ENCODE measurements at places on chromosomes 4 and X.

DNA sequence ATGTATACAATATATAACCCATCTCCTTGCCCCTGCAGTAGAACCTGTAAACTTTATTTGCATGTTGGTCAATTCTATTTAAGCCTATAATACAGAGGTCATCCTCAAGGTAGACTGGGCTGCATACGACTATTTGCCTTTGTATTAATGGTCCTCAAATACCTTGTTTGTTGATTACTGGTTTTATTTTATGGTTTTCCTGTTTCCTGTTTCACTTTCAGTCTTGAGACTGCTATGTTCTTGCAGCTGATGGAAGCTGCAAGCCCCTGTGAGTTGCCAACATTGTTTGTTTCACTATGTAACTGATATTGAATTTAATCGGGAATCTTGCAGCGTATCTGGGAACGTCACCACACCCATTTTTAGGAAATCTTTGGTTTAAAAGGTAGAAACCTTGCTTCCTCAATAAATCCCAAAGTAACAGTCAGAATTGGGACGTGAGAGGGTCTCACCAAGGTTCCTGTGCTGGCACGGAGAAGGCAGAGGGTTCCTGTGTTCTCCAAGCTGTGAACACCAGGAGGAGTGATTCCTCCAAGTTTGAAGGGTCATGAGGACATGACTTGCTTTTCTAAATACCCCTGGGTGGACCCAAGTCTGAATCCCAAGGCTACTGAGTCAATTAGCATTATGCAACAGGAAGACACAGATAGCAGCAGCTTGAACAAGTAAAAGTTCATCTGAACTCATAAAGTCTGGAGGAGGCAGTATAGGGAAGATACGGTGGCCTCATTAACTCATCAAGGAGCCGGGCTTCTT lies 110.6 kb upstream of the PNPLA4 start:
- DNase-seq: no peak

- no peak for DNase-seq
These were observed 526.3 kb downstream of the SPRY1 start for GRCh38 chr4:123922847-123923246.

DNA sequence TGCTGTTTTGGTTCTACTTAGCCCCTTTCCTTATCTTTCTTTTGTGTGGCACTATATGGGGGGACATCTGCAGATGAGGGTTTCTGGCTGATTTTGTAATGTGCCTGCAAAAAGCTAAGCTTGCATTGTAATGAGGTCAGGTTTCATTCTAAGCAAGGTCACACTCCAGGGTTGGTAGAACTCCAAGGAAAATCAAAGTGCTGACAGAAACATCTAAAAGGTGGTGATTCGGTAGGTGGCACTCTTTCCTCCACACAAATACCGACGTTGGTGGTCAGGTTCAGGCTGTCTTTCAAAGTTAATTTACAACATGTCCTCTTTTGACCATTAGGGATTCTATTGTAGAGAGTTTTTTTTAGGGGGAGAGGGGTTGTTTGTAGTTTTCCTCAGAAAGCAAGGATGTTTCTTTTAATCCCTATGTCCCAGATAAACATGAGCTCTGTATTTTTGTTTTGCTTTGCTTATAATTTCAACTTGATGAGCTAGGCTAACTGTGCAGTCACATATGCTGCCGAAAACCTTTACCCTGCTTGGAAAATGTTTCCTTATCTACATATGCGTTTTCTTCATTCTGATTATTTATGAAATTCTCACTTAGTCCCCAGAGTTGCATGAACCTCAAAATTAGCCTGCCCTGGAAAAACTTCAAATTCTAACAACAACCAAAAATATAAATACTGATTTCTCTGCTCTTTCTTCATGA lies 434.2 kb downstream of the PPARGC1A start:
- DNase-seq: no peak

GRCh38 chr4:7411896-7412553 lies 22.7 kb downstream of the PSAPL1 start:
- no peak for DNase-seq

- DNase-seq: no peak
These were observed 227.5 kb upstream of the STK26 start for GRCh38 chrX:131795442-131796229.

DNA sequence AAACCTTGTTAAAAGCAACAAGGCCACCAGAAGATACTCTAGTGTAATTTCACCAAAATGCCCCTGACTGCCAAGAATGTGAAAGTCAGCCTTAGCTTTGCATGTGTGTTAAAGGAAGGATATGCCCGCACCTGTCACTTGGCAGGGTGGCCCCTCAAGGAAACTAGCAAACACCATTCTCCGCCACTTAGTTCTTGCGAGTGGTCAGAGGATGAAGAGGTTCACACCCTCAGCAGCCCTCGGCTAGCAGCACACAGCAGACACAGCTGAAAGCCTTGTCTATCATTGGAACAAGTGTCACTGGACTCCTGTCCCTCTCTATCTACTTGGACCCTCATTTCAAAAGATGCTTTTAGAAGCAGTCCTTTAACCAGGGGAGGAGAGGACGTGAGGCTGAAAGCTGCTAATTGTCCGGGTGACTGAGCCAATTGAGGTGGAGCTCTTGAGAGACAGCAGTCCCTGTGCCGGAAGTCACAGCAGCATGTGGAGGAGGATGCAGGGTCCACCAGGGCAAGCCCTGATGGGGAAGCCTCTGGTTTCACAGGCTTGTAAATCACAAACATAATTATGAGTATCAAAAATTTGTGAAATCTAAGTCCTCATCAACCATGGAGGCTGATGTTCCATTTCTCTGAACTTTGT lies 18.0 kb downstream of the HHIP start:
- DNase-seq: no peak

GRCh38 chrX:48694776-48695533 lies 1.6 kb upstream of the SUV39H1 start:
- DNase-seq: no peak

DNA sequence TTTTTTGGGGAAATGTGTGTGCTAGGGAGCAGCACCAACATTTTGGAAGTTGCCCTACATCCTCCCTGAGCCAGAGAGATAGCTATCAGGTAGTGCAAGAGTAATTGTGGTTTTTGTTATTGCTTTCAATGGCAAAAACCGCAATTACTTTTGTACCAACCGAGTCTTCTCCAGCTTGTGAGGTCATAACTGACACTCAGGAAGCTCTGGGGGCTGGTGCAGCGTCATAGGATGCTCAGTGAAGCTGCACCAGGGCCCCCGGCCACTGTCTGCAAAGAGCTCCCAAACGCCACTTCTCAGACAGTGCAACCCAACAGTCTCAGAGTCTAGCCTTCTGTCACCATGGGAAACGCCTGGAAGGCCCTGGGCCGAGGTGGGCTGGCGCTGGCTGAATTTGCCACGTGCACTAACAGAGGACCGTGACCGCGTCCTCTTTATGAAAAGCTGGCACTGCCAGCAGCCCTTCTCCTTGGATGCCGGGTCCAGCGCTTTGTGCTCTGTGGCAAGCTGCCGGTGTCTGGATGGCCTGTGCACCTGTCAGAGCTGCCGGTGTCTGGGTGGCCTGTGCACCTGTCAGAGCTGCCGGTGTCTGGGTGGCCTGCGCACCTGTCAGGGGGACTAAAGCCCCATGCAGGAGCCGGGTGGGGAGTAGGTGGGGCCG lies 19.4 kb downstream of the SH3TC1 start:
- no peak for DNase-seq

DNA sequence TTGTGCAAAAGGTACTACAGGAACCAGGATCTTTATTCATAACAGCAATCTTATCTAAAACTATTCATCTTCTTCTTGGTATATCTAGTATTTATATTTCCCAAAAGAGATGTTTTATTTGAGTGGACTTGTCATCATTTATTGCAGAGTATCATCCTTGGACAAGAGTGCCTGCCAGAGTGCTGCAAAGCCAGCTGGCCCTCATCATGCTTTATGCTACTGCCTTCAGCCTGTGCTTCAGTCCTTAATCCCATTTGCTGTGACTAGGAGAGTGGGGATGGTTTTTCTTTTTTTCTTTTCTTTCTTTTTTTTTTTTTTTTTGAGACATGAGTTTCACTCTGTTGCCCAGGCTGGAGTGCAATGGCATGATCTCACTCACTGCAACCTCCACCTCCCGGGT lies 33.5 kb upstream of the ELF2 start:
- no peak for DNase-seq

DNA sequence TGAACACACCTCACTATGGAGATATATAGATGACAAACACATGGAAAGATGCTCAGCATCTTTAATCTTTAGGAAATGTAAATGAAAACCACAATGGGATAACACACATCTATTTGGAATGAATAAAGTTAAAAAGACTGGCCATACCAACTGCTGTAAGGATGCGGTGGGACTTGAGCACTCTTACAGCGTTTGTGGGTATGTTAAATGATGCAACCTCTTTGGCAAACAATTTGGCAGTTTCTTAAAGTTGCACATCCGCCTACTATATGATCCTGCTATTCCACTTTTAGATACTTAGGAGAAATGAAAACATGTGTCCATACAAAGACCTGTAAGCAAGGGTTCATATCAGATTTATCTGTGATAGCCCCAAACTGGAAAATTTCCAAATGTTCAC lies 50.7 kb downstream of the MRPL1 start:
- DNase-seq: no peak

- no peak for DNase-seq
These were observed 92.1 kb downstream of the STK32B start for GRCh38 chr4:5143306-5143861.

DNA sequence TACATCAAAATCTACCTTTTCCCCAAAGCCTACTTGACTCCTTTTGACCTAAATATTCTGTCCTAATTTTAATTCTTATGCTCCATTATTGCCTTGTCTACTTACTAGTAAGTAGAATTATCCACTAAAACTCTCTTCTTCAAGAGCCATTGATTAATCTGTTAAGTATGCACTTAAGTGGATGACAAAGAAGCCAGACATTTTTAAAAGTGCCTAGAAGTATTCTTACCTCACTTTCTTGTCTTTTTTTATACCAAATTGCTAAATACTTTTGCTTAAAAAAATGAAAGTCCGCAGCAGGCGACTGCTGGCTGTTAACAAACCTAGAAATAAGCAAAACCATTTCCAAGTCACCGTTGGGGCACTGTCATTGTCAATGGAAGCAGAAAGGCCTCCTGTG lies 20.1 kb upstream of the FRMPD4 start:
- DNase-seq: no peak

- no peak for DNase-seq
These were observed 733 bp downstream of the CCNA2 start for GRCh38 chr4:121822796-121823504.

DNA sequence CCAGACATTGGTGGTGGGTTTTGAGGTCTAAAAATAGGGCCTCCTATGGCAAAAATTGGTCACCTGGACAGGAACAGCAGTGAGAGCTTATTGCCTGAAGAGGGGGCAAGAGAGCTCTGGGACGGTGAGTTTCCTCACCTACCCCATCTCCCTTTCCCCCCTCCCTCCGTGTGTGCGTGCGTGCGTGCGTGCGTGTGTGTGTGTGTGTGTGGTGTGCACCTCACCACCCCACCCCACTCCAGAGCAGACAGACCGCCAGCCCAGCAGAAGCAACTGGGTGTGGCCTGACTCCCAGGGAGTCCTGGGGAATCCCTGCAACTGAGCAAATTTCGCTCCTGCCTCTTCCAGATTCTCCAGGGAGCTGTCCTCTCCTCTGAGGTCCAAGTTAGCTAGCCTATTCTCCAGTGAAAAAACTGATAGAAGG lies 44.7 kb downstream of the PRPS1 start:
- DNase-seq: no peak

DNA sequence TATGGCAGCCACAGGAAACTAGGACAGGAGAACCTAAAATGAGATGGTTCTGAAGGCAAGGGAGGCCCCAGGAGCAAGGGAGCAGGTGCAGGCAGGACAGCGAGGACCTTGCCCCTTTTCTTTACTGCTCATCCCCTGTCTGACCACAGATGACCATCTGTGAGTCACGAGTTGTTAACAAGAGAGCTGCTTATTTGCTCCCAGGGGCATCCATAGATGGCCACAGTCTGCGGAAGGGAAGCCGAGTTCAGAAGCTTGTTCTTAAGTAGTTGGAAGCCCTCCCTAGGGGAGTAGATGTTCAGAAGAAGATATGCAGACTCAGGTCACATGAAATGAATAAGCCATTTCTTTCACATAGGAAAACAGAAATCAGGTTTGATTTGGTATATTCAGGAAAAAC lies 69.4 kb downstream of the EVC2 start:
- DNase-seq: no peak

DNA sequence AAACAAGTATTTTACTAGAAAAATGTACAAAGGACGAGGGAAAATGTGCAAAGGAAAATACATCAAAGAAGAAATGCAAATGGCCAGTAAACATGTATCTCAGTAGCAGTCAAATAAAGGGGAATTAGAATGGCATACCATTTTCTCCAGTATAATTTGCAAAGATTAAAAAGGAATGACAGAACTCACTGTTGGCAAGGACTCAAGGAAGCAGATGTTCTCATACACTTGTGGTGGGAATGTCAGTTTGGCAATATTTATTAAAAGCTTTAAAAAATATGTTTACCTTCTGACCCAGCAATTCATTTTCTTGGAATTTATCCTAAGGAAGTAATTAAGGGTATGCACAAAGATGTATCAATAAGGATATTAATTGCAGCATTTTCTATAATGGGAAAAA lies 7.6 kb downstream of the CLCN5 start:
- no peak for DNase-seq

- DNase-seq: no peak
These were observed 34.0 kb downstream of the PHKA2 start for GRCh38 chrX:18949944-18950301.

Measured in SHP77 treated with DMSO at 0.1 percent for 48 hours (cell line).